Neural progenitor cell (in vitro differentiated cells): ENCODE measurements at places on chromosomes 16 and 17. TPM values are rescaled to one million over a fixed set of nuclear protein-coding genes. Genes with fewer than 3 reads are reported as not detected.

The C16orf96 gene
- 0.11 and 0.99 TPM in 2 replicates for total RNA-seq

The HEXD gene
- total RNA-seq: 22.3 and 41.8 TPM in 2 replicates

The TTYH2 gene
- total RNA-seq: 3.2 and 5.8 TPM in 2 replicates

The CLEC19A gene
- total RNA-seq: 1.9 and 8.2 TPM in 2 replicates

The CACNA1H gene
- 9.5 and 32.6 TPM in 2 replicates for total RNA-seq

The EVI2B gene
- not detected in 2 replicates for total RNA-seq

The HP gene
- not detected in 2 replicates for total RNA-seq

The ARHGAP44 gene
- total RNA-seq: 8.7 and 10.6 TPM in 2 replicates

The ADAP2 gene
- 0.99 and 1.3 TPM in 2 replicates for total RNA-seq

The SEPTIN1 gene
- 1.1 TPM in 1 of 2 replicates, not detected in the other for total RNA-seq

The TPSG1 gene
- not detected in 2 replicates for total RNA-seq

The TRIM16 gene
- total RNA-seq: 32.1 and 61.6 TPM in 2 replicates

The CSH1 gene
- total RNA-seq: not detected in 2 replicates

The SLC13A2 gene
- not detected in 2 replicates for total RNA-seq

The ATP2C2 gene
- total RNA-seq: 0.71 TPM in 1 of 2 replicates, not detected in the other

The GAS7 gene
- total RNA-seq: 2.9 and 3.9 TPM in 2 replicates

The CHST5 gene
- total RNA-seq: 0.37 TPM in 1 of 2 replicates, not detected in the other

The GAST gene
- total RNA-seq: not detected in 2 replicates

The SHISA9 gene
- 2.5 and 3.0 TPM in 2 replicates for total RNA-seq

The CDC27 gene
- total RNA-seq: 104 and 167 TPM in 2 replicates

The NTN1 gene
- total RNA-seq: 0.45 and 2.4 TPM in 2 replicates

The CALCOCO2 gene
- total RNA-seq: 23.9 and 34.1 TPM in 2 replicates

The SLC46A1 gene
- total RNA-seq: 2.4 TPM in 2 replicates

The IL34 gene
- not detected in 2 replicates for total RNA-seq

The UTS2R gene
- 0.46 TPM in 1 of 2 replicates, not detected in the other for total RNA-seq

The KRTAP17-1 gene
- total RNA-seq: not detected in 2 replicates

The EME1 gene
- total RNA-seq: 26.6 and 31.3 TPM in 2 replicates

The CDRT15L2 gene
- not detected in 2 replicates for total RNA-seq

The CDH11 gene
- total RNA-seq: 98.5 and 167 TPM in 2 replicates

The HEXIM2 gene
- 4.6 and 9.1 TPM in 2 replicates for total RNA-seq

The MAP2K4 gene
- 57.0 and 61.9 TPM in 2 replicates for total RNA-seq

The KRTAP2-2 gene
- not detected in 2 replicates for total RNA-seq

The OR4D1 gene
- 0.13 and 0.37 TPM in 2 replicates for total RNA-seq

The CCDC40 gene
- 7.7 and 11.8 TPM in 2 replicates for total RNA-seq

The TMC8 gene
- 0.09 TPM in 1 of 2 replicates, not detected in the other for total RNA-seq

The GP1BA gene
- total RNA-seq: not detected in 2 replicates

The KRTAP3-2 gene
- total RNA-seq: not detected in 2 replicates

The EVI2A gene
- total RNA-seq: not detected in 2 replicates

The SNAI3 gene
- total RNA-seq: 0.71 TPM in 1 of 2 replicates, not detected in the other

The MEOX1 gene
- total RNA-seq: 0.59 TPM in 1 of 2 replicates, not detected in the other

The PERCC1 gene
- 1.1 TPM in 1 of 2 replicates, not detected in the other for total RNA-seq

The CLEC3A gene
- total RNA-seq: not detected in 2 replicates

The SLC16A5 gene
- 3.4 and 19.9 TPM in 2 replicates for total RNA-seq

The NKD1 gene
- total RNA-seq: 3.3 and 5.3 TPM in 2 replicates
